Spinal cord (tissue), 10 donors: ENCODE measurements at places on chromosomes 3 and 15.

DNA sequence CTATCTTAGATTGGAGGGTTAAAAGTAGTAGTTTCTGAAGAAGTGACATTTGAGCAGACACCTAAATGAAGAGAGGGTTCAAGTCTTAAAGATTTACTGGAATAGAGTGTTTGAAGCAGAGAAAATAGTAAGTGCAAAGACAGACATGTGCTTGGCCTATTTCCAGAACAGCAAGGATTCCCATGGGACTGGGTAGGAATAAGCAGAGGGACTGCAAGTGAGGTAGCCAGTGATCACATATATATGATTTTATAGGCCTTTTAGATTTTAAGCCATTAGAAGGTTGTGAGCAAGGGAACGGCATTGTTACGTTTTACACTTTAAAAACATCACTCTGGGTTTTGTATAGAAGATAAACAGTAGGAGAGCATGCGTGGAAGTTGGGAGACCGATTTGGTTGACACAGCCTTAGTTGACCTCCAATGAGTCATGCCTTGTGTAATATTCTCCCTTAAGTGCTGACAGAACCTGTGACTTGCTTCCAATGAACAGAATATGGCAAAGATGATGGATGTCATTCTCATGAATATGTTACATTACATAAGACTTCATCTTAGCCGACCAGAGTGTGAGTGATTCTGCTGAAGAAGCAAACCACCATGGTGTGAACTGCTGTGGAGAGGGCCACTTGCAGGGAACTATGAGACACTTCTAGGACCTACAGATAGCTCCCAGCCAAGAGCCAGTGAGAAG, 37.1 kb upstream of the SLC4A7 start:
- DNase-seq: no peak

DNA sequence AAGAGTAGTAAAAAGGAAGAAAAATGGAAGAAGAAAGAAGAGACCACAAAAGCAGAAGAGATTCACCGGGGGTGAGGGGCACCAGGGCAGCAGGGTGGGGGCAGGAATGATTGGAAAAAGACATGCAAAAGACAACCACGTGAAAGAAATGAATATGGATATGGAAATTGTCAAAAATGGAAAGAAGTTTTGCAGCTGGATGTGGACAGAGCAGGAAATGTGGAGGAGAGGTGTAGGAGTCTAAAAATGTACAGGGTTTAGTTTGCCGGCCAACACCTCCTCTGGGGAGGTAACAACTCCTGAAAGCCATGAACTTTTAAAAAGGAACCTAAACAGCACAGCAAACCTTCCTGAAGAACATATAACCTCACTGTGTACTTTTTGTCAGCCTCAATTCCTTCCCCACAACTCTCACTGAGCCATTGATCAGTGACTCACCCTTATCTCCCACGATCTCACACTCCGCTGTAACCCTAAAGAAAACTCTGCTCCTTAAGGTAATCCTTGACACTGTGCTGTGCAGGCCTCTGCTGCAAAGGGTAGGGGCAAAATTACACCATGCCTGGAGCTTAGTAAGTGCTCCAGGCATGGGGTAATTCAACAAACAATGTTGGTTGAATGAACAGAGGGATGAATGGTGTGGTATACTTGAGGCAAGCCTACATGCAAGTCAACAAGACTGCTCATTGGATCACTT, 100.2 kb upstream of the BOC start:
- no peak for DNase-seq

DNA sequence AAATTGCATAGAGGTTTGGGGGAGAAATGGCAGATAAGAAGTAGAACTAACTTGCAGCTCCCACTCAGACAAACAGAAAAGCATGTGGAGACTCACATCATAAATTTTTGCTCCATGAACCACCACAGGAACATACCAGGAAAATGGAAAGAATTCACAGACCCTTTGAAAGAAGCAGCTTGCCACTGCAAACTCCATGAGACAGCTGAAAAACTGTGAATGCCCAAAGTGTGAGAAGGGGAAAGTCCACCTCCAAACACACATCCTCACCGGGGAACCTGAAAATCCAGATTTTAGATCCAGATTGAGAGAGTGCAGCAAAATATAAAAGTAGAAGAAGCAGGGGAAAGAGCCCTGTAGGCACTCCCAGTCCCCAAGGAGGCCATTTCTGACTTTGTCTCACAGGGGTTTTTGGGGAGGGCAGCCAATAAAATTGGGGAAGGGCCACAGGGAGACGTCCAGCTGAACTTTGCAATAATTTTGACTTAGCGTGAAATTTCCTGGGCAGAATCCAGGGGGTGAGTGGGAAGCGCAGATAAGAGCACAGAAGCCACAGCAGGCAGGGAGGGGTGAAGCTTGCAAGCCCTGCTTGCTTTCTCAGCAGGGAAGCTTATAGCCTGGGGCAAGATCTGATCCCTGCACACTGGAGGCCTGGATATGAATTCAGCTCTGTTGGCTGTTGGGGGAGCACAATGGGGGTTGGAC, 183.4 kb upstream of the UBE2E2 start:
- no peak for DNase-seq

- DNase-seq: no peak
Measured at GRCh38 chr3:164417955-164418354, 660.3 kb downstream of the SI start.

- no peak for DNase-seq
Measured at GRCh38 chr3:18135060-18135814, 289.9 kb downstream of the SATB1 start.

DNA sequence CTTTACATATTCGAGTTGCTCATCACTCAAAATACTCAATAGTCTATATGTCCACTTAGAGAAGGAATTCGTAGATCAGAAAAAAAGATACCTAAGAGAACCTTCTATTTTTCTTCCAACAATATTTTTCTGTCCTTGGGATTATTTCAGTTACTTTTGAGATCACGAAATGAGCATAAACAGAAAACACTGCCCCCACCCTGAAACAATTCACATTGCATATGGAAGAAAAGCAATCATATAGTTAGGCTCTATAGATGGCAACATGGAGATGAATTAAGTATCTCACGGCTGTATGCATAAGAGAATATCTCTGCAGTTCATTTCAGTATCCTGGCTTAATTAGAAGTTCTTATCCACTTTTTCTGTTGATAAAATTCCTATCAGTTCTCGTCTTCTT, 391.1 kb downstream of the FGF12 start:
- no peak for DNase-seq

DNA sequence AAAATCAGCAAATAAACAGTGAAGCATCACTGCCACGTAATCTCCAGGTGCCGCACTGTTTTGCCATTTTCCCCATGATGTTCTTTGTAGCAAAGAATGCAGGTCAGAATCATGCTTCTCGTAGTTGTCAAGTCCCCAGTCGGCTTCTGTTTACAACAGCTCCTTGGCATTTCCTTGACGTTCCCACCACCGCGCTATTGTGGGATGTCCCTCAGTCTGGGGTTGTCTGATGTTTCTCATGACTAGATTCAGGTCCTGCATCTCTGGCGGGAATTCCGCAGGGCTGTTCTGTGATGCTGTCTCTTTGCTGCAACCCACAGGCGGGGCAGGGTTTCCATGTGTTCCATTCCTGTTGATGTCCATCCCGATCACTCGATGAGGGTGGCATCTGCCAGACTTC, 117.9 kb upstream of the SMAD3 start:
- DNase-seq: no peak

DNA sequence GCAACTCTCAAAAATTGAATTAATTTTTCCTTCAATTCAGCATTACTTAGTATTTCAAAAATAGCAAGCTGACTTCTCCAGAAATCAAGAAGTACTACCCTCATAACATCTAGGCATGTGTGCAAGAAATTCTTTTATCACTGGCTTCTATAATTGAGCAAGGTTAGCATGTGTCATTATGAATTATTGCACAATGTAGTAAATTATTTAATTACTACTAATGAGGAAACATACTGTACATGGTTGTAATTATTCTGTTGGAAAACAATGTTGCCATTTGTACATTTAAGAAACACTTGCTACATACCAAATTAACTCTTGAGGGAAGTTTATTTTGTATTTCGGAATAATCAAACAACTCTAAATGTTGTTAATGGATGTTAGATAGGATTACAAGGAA, 122.2 kb upstream of the ICE2 start:
- DNase-seq: no peak
